NCI-H446 treated with DMSO at 0.1 percent for 48 hours (cell line): ENCODE measurements at places on chromosomes 2 and 18.

DNA sequence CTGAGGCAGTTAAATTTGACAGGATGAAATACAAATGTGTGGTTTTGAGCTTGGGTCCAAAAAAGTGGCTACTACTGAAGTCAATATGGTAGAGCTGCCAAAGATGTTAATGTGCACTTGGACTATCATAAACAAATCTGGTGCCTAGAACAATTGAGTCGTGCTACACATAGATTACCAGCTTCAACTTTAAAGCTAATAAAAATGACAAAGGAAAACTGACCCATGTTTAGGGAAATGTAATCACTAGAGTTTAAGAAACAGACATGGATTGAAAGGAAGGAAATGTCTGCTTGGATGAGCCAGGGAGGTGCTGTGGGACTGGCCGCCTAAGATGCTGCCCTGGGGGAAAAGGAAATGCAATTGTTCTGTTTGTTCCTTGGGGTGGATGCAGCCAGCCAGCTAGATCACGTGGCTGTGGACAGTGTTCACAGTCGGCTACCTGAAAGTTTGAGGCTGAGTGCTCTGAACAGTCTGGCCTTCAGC is 36.6 kb downstream of the CYB5A start:
- DNase-seq, result no peak

DNA sequence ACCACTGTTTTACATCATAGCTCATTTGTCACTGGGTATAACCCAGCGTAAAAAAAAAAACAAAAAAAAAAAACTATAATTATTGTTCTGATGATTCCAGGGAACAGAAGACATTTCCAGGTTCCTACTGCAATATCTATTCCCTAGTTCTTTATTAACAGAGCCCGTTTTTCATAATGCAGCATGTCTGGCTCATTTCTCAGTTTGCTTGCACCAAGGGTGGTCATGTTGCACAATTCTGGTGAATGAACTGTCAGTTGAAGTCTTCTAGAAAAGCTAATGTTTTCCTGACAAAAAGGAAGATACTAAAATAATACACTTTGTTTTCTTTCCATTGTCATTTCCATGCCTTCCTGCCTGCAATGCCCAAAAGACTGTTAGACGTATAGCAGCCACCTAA is 180.1 kb downstream of the RDH14 start:
- DNase-seq, result no peak

DNA sequence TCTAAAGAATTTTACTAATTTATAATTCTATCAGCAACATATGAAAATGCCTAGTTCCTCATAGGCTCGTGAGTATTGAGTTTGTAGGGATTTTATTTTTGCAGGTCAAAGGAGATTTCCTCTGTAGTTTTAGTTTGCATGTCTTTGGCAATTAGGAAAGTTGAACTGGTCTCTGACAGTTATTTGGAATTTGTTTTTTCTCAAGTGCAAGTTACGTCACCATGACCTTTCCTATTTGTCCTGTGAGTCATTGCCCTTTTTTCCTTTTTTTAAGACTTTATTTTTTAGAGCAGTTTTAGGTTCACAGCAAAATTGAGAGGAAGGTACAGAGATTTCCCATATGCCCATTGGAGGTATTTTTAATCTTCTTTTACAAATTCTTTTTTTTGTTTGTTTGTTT is 29.0 kb downstream of the RAMP1 start:
- no peak for DNase-seq

DNA sequence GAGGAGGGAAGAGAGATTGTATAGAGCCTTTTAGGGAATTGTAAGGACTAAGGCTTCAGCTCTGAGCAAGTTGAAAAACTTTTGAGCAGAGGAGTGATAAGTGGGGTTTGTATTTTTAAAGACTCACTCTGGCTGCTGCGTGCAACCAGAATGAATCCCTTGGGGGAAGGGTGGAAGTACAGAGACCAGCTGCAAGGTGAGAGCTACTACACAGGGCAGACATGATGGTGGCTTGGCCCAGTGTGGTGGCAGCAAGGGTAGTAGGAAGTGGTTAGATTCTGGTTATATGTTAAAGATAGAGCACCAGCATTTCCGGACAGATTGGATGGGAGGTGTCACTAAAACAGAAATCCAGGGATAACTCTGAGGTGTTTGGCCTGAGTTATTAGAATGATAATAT is 10.1 kb upstream of the SESTD1 start:
- DNase-seq, result no peak

DNA sequence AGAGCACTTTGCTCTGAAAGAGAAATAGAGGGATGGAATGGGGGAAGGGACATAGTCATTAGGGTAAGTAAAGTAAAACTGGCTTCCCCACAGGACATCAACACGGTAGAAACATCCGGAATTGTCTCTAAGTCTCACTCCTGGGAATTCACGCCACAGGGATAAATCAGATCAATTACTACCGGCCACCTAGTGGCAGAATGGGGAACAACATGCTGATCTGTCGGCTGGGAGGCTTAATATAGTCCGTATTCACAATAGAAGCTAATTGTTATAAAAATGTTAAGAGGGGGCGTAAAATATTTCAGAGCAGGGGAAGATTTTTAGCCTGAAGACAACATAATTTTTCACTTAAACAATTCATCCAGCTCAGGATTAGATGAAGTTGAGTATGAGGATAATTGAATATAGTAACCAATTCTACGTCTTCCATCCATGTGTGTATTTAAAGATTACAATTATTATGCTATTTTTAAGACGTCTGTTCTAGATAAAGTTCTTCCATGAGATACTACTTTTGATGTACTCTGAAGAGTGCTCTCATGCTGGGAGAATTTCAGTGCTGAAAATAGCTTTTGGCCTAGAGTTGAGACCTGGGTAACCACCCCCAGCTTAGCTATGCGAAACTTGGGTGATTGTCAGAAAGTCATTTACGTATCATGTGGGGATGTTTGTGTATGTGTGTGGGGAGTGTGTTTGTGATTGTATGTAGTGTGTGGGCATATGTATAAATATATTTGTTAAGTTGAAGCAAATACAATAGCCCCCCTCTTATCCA is 65.7 kb downstream of the LRRTM1 start:
- no peak for DNase-seq

- DNase-seq, result no peak
Observed at GRCh38 chr2:34373586-34374233, 774.6 kb upstream of the FAM98A start.

DNA sequence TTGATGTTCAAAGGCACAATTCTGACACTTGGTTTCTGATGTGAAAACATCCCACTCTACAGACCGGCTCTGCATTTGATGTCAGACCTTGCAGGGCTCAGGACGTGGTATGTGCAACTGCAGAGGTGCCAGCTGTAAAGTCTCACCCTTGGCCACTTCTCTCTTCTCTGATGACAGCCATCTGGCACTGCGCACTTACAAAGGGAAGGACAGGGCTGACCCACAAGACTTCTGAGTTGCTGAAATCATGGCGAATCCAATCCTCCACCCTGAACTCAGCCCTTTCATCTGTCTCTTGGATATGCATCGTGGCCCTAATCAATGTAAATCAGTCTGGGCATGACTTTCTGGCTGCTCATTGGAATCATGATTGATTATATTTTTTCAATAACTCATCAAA is 82.5 kb downstream of the SEPTIN10 start:
- DNase-seq, result no peak

GRCh38 chr2:144645083-144645778 is 125.3 kb upstream of the ZEB2 start:
- no peak for DNase-seq
